ENCODE measurements at places on chromosomes 1 and 21.

GRCh38 chr1:87325982-87326738, 2.5 kb upstream of the LMO4 start:
- DNase-seq, result no peak

DNA sequence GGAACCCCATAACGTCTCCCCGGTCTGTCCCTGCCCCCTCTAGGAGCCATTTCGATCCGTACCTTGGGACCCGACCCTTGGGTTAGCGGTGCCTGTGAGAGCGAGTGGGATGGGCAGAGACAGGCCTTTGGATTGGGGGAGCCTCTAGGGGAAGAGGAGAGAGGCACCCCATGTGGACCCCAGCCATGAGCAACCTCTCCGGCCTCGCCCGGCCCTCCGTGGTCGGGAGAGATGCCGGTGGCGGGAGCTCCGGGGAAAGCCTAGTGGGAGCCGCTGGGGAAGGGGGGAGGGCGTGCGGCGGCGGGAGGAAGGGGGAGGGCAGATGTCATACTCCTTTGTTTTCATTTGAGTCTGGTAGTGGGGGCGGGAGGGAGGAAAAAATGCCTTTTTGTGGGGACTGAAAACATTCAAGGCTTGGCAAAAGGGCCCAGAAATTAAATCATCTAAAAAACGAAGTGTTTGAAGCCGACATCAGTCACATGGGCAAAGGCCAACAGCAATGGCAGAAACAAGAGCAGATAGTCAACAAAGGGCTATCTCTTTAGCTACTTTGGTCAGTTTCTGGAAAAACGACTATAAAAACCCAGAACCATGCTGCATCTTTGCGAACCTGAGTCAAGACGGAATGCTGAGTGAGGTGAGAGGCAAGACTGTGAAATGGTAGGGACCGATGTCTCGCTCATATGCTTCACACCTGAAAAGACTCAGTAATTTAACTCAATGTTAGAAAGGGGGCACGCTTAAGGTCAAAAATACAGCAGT, 758 bp downstream of the PTBP2 start:
- peak; percentile 80 for DNase-seq

- no peak for DNase-seq
Measured at GRCh38 chr1:71521655-71522264, 440.9 kb upstream of the ZRANB2 start.

DNA sequence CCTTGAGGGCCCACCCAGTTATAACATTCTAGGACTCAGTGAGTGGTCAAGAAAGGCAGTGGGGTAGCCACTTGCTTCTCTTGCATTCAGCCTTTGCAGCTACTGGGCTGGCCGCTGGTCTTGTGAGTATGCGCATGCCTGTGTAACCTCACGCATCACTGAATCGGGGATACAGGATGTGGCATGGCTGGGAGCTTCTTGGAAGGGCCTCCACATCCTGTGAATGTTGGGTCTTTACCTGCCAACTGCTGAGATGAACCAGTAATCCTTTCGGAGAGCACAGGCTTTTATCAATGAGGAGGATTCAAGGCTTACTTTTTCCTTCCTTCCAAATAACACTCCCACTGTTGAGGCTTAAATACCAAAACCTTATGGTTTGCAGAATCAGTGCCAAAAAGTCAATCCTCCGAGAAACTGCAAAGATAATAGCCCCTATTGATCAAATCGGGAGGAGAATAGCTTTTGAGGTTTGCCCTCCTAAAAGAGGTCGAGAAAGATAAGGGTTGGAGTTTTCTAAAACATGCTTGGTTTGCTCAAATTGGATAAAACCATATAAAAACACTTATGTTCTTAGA, 198.9 kb upstream of the UBE2U start:
- DNase-seq, result no peak

GRCh38 chr1:27299385-27300271, 22.3 kb upstream of the TMEM222 start:
- peak; percentile 82 for DNase-seq

DNA sequence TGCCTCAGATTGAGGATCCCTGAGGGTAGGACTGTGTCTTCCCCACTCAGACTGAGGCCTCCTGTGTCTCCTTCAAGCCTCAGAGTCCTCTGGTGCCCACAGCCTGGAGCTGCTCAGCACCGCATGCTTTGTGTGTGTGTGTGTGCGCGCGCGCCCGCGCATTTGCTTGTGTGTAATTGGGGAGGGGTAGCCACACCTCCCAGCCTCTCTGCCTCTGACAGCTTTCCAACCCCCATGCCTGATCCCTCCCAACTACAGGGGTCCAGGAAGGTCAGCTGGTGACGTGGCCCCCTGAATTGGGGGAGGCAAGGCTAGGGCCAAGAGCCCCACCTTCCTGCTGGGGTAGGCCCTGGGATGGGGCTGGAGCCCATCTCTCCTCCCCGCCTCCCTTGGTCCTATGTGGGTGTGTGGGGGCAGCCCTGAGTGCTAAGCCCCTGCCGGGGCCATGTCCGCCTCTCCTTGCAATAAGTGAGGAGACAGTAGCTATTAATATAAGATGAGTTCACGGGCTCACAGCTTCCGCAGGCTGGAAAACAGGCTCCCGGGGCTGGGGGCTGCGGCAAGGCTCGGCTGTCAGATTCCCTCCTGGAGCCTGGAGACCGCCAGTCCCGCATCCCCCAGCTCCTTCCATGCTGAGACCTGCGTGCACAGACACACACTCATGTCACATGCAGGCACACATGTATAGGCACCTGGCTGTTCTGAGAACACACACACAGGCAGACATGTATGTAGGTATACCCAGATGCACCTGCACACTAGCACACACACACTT, 7.0 kb downstream of the GPR3 start:
- DNase-seq, result no peak

- no peak for DNase-seq
Measured at GRCh38 chr1:59115865-59116264, 181.0 kb upstream of the FGGY start.

GRCh38 chr1:233412812-233413211, 85.3 kb downstream of the MAP3K21 start:
- DNase-seq, result no peak

GRCh38 chr1:240804475-240804874, 192.5 kb upstream of the GREM2 start:
- DNase-seq, result no peak

- DNase-seq, result no peak
Measured at GRCh38 chr1:115557715-115558114, 84.1 kb upstream of the VANGL1 start.

GRCh38 chr1:177571485-177572076, 398.3 kb downstream of the SEC16B start:
- DNase-seq, result no peak

- no peak for DNase-seq
Measured at GRCh38 chr1:16298653-16299052, 53.6 kb downstream of the FBXO42 start.

DNA sequence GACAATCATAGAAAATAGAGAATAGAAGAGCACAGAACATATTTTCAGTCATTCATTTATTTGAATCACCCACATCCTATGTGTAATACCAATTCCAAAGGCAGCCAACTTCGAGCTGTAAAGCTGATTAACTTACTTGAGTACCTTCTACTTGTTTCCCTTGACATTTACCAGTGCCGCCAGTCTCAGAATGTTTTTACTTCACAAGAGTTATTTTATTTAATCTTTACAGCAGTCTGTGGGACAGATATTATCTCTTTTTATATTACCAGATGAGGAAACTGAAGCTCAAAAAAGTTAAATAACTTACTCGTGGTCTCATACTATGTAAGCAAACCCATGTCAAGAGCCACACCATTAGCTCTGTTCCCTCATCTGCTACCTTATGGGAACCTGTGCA, 56.6 kb downstream of the FGGY start:
- no peak for DNase-seq

GRCh38 chr1:156458181-156458503, 42.4 kb downstream of the MEF2D start:
- DNase-seq, result no peak

DNA sequence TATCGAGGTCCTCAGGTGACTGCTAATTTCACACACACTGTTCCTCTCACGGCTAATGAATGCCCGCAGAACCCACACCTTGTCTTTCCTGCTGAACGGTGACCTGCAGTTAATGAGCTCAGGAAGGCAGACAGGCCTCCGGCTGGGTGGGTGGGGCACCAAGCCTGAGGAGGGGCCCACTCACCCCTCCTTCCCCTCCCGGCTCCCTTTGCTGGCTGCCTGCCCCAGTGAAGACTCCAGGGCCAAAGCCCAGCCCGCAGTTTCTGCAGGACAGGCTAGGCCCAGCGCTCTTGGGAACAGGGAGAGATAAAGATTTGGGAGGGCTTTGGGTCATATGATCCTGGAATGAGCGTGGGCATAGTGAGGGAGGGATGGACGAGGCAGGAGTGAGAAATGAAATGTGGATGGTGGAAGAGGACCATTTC, 26.4 kb downstream of the FOXO6 start:
- peak; percentile 87 for DNase-seq

GRCh38 chr1:157505481-157506272, 46.6 kb downstream of the FCRL5 start:
- DNase-seq, result peak; percentile 73

DNA sequence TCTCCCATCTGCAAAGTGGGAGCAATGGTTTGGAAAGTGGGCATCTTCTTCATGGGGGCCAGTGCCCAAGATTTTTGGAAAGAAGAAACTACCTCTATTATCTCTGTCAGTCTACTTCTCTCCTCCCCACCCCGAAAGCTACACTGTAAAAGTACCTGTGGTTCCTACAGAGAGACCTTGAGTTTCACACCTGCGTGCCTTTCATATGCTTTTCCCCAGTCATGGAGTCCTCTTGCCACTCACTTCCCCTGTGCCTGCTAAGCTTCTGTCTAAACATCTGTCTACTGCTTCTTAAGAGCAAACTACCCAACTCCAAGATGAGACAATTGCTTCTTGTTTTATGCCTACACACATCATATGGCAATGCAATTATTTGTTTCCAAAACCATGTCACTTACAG, 190.9 kb upstream of the L1TD1 start:
- DNase-seq, result no peak

DNA sequence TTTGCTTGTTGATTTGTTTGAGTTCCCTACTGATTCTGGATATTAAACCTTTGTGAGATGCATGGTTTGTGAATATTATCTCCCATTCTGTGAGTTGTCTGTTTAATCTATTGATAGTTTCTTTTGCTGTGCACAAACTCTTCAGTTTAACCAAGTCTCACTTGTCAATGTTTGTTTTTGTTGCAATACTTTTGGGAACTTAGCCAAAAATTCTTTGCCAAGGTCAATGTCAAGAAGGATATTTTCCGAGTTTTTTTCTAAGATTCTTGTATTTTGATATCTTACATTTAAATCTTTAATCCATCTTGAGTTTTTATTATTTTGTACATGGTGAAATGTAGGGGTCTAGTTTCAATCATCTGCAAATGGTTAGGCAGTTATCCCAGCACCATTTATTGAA, 1230.7 kb upstream of the NCAM2 start:
- DNase-seq, result no peak

DNA sequence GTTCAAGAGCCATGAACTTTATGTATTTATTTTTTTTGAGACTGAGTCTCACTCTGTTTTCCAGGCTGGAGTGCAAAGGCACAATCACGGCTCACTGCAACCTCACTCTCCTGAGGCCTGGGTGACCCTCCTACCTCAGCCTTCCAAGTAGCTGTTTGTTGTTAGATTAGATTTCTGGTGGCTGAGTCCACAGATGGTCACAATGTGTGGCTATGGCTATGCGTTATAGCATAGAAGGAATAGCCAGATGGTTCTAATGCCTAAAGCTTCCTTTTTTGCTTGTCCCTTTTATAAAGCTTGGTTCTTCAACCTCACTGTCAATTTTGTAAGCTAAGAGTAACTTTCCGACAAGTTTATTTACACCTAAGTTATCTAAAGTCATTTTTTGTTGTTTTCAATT, 62.3 kb upstream of the FMN2 start:
- no peak for DNase-seq

GRCh38 chr1:45585496-45586075, 1.7 kb downstream of the NASP start:
- DNase-seq, result no peak

- DNase-seq, result no peak
Measured at GRCh38 chr1:59805554-59805953, 9.2 kb upstream of the HOOK1 start.

- DNase-seq, result no peak
Measured at GRCh38 chr1:225460021-225460736, 32.3 kb upstream of the LBR start.

DNA sequence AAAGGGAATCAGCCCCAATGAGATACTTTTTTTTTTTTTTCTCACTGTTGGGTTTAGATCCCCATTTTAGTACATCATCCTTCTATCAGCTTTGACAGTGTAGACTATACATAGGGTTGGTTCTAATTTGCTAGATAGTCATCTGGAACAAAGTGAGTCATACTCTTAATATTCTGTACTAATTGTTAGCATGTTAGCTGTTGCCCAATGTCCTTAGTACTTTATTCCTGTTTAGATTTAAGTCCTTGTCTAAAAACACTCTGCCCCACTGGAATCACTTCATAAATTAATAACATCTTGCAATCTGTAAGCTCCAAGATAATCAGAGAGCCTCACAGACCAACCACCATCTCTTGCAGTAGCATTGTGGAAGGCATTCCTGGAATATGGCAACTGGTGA, 209.8 kb upstream of the KIAA0040 start:
- no peak for DNase-seq

GRCh38 chr1:178503849-178504248, 7.1 kb upstream of the CLEC20A start:
- no peak for DNase-seq

- DNase-seq, result no peak
Measured at GRCh38 chr1:69710484-69711189, 142.9 kb downstream of the LRRC7 start.

GRCh38 chr21:45695086-45695485, 51.6 kb downstream of the PCBP3 start:
- no peak for DNase-seq

DNA sequence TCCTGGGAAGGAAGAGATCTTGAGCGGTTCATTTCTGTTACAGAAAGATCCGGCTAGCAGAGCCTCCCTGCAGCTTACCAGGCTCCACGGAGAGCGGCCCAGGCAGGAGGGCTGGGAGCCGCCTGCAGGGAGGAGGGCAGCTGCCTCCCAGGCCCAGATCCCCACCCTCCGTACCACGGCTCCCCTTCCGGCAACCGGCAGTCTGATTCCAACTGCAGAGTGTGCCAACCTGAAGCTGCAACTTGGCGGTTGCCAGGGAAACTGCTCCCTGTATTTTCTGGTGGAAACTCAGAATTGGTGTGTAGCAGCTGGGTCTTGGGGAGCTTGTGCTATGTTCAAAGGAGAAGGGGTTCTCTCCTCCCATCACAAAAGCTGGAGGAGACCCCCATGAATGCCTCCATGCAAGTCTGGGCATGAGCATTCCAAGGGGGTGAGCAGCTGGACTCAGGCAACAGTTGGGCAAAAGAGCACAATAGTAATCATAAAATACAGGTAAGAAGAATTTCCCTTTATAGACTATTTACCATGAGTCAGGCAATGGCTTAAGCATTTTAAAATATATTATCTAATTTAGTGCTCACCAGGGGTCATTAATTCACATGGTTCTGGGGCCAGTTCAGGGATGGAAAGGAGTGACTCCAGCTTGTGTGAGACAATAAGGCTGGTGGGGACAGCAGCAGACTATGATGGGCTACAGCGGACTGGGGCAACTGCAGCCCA, 46.1 kb upstream of the KAZN start:
- no peak for DNase-seq

- DNase-seq, result no peak
Measured at GRCh38 chr1:103191327-103191726, 83.0 kb upstream of the COL11A1 start.

All from ecto neural progenitor cell (in vitro differentiated cells).